ENCODE measurements at places on chromosomes 11 and 22. TPM values are rescaled to one million over a fixed set of nuclear protein-coding genes. Genes with fewer than 3 reads are reported as not detected.

GRCh38 chr11:792873-793272 is 3.0 kb upstream of the CEND1 start:
- H3K36me3 ChIP-seq = peaks cover 7% of the 10 kb centered on the region
- no peak overlapping the region for H3K4me3 ChIP-seq
- H3K27me3 ChIP-seq = no peaks in the 10 kb centered on the region
- peaks cover 22% of the 10 kb centered on the region for H3K4me1 ChIP-seq
- H3K27ac ChIP-seq = no peak overlapping the region
- no peak for DNase-seq

DNA sequence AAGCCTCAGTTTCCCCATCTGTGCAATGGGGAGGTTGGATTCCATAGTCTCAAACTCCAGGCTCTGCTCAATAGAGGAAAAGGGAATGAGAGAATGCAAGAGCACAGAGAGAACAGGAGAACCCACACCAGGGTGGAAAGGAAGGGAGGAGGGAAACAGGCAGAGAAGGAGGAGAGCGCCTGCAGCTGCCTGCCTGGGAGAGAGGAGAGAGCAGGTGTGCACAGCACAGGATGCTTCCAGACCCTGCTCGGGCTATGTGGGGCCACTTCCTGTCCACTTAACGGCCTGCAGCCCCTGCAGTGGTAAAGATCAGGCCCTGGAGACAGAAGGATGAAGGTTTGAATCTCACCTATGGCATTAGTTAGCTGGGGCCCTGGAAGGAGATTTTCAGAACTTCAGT is 12.3 kb downstream of the LRRC32 start:
- DNase-seq = no peak
- no peaks in the 10 kb centered on the region for H3K27me3 ChIP-seq
- H3K4me1 ChIP-seq = peaks cover 5% of the 10 kb centered on the region

- no peaks in the 10 kb centered on the region for H3K36me3 ChIP-seq
- no peaks in the 10 kb centered on the region for H3K27me3 ChIP-seq
- no peak for DNase-seq
- no peaks in the 10 kb centered on the region for H3K4me1 ChIP-seq
Measured at GRCh38 chr11:105769627-105770026, 159.8 kb downstream of the GRIA4 start.

DNA sequence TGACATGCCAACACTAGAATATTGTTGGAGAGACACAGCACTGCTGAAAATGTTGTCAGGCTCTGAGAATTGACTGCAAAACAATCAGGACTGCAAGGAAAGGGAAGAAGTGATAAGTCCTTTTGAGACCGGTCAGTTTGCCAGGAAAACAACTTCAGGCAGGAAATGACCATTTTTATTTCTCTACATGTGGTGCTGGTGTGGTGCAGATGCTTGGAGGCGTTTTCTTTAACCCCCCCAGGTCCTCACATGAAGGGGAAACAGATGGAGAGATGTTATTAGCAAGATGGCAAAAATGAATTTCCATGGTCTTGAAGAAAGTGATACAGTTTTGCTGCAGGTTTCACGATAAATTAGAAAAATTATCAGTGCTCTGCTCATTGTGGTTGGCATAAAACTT is 5.7 kb downstream of the AP2A2 start:
- H3K36me3 ChIP-seq = peaks cover 4% of the 10 kb centered on the region
- H3K4me3 ChIP-seq = no peak overlapping the region
- H3K27ac ChIP-seq = peak overlapping the region; percentile 77
- H3K4me1 ChIP-seq = peaks cover 78% of the 10 kb centered on the region

- no peaks in the 10 kb centered on the region for H3K27me3 ChIP-seq
- no peak for DNase-seq
- H3K4me1 ChIP-seq = no peaks in the 10 kb centered on the region
- peaks cover 45% of the 10 kb centered on the region for H3K36me3 ChIP-seq
Measured at GRCh38 chr11:93166194-93166593, 31.6 kb downstream of the SLC36A4 start.

DNA sequence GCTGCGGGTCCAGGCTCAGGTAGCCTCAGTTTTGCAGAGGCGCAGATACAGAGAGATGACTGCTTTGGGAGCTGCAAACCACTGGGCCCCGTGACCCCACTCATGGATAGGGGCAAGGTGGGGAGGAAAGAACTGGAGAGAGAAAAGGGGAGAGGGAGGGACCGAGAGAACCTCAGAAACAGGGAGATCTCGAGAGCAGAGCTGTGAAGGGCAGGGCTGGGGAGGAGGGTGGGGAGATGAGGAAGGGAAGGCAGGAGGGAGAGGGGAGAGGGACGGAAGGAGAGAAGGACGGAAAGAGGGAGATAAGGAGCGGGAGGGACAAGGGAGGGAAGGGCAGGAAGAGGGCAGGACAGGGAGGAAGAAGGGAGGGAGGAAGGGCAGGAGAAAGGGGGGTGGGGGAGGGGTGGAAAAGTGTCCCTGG is 46.3 kb downstream of the IGLL1 start:
- peak; percentile 26 for DNase-seq
- H3K4me3 ChIP-seq = no peak overlapping the region
- H3K4me1 ChIP-seq = peaks cover 8% of the 10 kb centered on the region

GRCh38 chr22:36884349-36885158 is 23.7 kb downstream of the NCF4 start:
- H3K4me3 ChIP-seq = no peak overlapping the region
- H3K4me1 ChIP-seq = no peaks in the 10 kb centered on the region
- no peak overlapping the region for H3K27ac ChIP-seq
- no peaks in the 10 kb centered on the region for H3K36me3 ChIP-seq
- DNase-seq = no peak
- H3K27me3 ChIP-seq = no peaks in the 10 kb centered on the region

GRCh38 chr11:15821451-15821850 is 534.9 kb downstream of the SOX6 start:
- DNase-seq = no peak
- H3K36me3 ChIP-seq = no peaks in the 10 kb centered on the region
- peaks cover 21% of the 10 kb centered on the region for H3K4me1 ChIP-seq
- no peaks in the 10 kb centered on the region for H3K27me3 ChIP-seq
- no peak overlapping the region for H3K4me3 ChIP-seq
- no peak overlapping the region for H3K27ac ChIP-seq

DNA sequence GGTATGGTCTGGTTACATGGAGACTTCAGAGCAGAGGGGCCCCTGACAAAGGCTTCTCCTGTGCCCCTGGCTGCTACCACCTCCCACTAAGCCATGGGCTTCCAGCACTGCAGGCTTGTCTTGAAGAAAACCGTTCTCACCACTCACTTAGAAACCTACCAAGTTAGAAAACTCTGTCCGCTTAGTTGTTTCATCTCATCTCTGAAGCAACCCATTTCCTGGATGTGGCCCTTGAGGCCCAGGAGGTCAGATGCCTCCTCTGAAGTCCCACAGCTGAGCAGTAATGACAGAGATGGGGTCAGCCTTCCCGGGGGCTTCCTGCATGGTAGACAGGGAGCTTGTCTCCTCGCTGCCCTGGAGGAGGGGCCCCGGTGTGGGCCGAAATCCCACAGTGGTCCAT is 12.9 kb downstream of the CSF2RB start:
- peaks cover 18% of the 10 kb centered on the region for H3K36me3 ChIP-seq
- no peaks in the 10 kb centered on the region for H3K4me1 ChIP-seq
- H3K4me3 ChIP-seq = no peak overlapping the region
- H3K27ac ChIP-seq = no peak overlapping the region

- no peak for DNase-seq
- no peaks in the 10 kb centered on the region for H3K4me1 ChIP-seq
- H3K36me3 ChIP-seq = no peaks in the 10 kb centered on the region
- no peak overlapping the region for H3K27ac ChIP-seq
Measured at GRCh38 chr11:64605244-64605560, 14.2 kb downstream of the SLC22A12 start.

GRCh38 chr11:69863544-69864200 is 44.5 kb upstream of the FGF3 start:
- no peaks in the 10 kb centered on the region for H3K4me1 ChIP-seq
- H3K4me3 ChIP-seq = no peak overlapping the region
- no peak for DNase-seq
- H3K27ac ChIP-seq = no peak overlapping the region

- peak; percentile 73 for DNase-seq
- H3K27ac ChIP-seq = peak overlapping the region; percentile 77
- no peaks in the 10 kb centered on the region for H3K36me3 ChIP-seq
- peak overlapping the region; percentile 56 for H3K4me3 ChIP-seq
Measured at GRCh38 chr11:16603890-16604793, 134.3 kb upstream of the C11orf58 start.

DNA sequence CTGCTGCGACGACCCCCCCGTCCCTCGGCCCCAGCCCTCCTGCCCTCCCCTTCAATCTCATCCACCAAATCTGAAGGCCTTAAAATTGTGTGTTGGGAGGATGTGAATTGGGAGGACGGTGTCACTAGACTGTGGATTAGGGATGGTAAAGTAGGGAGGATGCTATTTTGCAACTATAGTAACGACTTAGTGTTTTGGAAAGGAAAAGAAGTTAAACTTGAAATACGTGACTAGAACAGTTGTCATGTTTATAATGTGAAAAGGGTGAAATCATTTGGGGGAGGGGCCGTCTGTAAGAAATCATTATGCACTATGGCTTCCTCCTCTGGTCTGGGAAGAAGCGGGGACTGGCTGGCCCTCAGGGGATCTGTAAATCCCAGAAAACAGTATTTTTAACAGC is 43.4 kb upstream of the NNMT start:
- peaks cover 10% of the 10 kb centered on the region for H3K4me1 ChIP-seq
- peaks cover 68% of the 10 kb centered on the region for H3K36me3 ChIP-seq
- DNase-seq = no peak
- no peaks in the 10 kb centered on the region for H3K27me3 ChIP-seq

GRCh38 chr11:126112547-126112946 is 49.9 kb upstream of the CDON start:
- H3K36me3 ChIP-seq = no peaks in the 10 kb centered on the region
- no peak for DNase-seq
- no peak overlapping the region for H3K27ac ChIP-seq
- no peaks in the 10 kb centered on the region for H3K27me3 ChIP-seq
- H3K4me3 ChIP-seq = no peak overlapping the region

DNA sequence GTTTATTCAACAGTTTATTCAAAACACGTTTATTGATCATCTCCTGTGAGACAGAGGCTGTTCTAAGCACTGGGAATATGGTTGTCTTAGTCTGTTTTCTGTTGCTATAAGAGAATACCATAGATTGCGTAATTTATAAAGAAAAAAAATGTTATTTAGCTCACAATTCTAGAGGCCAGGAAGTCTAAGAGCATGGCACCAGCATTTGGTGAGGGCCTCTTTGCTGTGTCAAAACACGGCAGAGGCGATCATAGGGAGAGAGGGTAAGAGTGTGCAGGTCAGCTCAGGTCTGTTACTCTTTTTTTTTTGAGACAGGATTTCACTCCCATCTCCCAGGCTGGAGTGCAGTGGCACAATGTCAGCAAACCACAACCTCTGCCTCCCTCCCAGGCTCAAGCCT is 5.2 kb upstream of the IL17RA start:
- H3K36me3 ChIP-seq = no peaks in the 10 kb centered on the region
- no peaks in the 10 kb centered on the region for H3K27me3 ChIP-seq
- no peak for DNase-seq
- H3K27ac ChIP-seq = no peak overlapping the region
- H3K4me1 ChIP-seq = peaks cover 6% of the 10 kb centered on the region
- no peak overlapping the region for H3K4me3 ChIP-seq

DNA sequence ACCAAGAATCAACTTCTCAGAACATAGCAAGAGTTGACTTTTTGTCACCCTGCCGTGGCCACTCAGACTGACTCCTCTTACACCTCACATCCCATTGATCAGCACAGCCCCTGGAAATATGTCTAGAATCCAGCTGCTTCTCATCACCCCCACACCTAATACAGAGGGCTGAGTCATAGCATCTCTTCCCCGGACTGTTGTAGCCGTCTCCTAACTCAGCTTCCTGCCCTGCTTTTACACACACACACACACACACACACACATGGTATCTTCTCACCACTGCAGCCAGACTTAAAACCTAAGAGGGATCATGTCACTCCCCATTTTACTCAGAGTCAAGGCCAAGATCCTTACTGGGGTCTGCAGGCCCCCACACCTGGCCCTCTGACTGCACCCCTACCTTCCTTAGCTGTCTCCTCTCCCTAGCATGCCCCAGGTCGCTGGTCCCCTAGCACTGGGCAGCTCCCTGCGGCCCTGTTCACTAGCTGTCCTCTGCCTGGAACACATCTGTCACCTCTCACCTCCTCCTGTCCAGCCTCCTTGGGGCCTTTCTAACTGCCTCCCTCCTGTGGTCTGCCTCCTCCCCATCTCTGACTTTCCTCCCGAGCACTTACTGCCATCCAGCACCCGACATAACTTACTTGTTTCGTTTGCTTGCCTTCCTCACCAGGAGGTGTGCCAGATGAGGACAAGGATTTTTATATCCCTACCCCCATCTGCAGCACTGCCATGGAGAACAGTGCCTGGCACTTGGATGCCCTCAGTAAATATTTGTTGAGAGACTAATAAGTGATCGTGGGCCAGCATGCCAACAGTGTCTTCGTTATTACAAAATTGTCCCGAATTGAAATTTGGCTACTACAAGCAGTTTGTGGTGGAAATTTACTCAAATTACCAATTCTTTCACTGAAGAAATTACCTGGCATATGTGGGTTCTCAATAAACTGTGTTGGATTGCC is 61.9 kb downstream of the BMAL1 start:
- H3K36me3 ChIP-seq = no peaks in the 10 kb centered on the region
- peaks cover 28% of the 10 kb centered on the region for H3K4me1 ChIP-seq
- no peaks in the 10 kb centered on the region for H3K27me3 ChIP-seq
- no peak overlapping the region for H3K27ac ChIP-seq

DNA sequence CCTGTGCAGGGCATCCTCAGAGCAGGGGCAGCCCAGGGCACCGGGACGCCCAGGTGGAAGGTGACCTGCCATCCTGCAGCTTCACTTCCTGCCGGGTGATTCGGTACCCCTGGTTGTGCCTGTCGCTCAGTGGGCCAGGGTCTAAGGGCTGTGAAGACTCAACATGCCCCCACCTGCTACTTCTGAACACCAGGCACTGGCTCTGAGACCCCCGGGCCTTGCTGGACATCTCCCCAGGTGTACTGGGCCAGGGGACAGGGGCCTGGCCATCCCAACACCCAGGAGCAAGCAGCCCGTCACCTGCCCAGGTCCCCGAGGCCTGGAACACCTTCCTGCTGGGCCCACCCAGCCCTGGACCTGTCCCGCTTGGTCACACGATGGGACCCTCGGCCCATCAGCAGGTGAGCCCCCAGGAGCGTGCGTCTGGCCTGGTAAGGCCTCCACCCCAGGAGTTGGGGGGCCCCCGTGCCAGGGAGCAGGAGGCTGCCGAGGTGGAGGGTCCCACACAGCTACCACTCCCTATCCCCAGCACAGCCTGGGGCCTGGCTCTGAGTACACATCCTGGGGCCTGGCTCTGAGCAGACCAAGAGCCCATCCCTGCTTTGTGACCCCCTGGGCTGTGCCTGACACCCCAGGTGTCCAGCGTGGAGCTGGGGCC is 3.9 kb upstream of the MUC5B start:
- H3K27ac ChIP-seq = no peak overlapping the region
- no peak overlapping the region for H3K4me3 ChIP-seq
- peaks cover 42% of the 10 kb centered on the region for H3K27me3 ChIP-seq
- H3K36me3 ChIP-seq = no peaks in the 10 kb centered on the region
- DNase-seq = peak; percentile 60

The SLC22A25 gene
- total RNA-seq = not detected

The MYO18B gene
- total RNA-seq = 0.14 TPM

The KLHL22 gene
- total RNA-seq = 23.3 TPM

The STARD10 gene
- total RNA-seq = 116 TPM

The IZUMO1R gene
- total RNA-seq = not detected

The SEC14L6 gene
- 17.2 TPM for total RNA-seq

The IL18BP gene
- 21.5 TPM for total RNA-seq

The GPHA2 gene
- not detected for total RNA-seq

Measured in upper lobe of right lung (tissue), 1 donor.